ENCODE measurements at places on chromosomes 3 and 15.

DNA sequence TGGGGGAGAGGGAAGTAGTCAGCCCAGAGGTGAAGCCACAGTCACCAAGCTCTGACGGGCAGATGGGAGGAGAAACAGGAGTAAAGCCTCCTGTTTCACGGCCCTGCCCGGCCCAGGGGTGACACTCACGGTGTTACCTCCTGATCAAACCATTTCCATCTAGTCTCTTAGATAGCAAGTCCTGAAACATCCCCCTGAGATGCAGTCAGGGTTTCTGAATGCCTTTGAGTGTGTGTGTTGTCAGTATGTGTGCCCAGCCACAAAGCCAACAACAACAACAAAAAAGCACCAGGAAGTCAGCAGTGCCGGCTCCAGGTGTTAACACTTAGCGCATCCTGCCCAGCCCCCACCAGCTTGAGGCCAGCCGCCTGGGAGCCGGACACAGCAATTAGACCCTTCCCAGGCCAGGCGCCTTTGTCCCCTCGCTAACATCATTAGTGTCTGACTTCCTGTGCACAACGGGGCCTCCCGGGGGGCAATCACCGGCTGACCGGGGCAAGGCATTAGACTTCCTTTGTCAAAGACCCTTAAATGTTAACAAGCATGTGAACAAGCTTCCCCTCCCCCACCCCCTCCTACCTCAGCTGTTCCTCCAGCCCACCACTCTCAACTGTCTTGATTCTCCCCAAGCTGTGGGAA, 34.5 kb downstream of the IL17RD start:
- no peak for DNase-seq

DNA sequence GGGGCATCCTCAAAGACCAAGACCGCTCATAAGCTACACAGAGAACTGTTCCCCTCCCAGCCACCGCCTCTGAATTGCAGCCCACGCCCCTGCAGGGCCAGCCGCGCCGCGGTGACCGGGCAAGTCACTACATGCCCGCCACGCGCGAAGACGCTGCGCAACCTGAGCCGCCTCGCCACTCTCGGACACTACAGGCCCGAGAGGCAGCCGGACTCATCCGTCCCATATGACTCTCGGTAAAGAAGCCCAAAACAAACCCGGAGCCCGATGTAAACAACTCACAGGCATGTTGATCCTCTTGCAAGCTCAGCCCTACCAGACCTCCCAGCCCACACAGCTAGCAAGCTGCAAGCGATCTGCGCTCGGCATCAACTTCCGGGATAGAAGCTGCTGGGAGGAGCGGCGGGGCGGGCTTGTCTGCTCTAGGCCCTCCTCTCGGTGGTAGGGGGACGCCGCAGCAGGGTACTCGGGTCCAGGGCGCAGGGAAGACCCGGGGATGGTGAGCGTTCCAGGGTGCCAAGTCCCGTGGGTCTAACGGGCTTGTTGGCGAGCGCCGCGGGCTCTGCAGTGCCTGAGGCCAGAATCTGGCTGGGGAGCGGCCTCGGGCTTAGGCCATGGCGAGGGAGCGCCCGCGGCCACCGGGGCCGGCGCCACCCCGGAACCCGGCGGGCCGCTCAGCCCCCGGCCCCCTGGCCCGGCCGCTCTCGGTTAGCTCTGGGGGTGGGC, at the start of gene RPS27L:
RPS27L (minus strand) TSS at position 360 of the 726 bp plus-strand sequence; CDS start at position 288, 72 bp downstream.
- DNase-seq, result peak; percentile 73

DNA sequence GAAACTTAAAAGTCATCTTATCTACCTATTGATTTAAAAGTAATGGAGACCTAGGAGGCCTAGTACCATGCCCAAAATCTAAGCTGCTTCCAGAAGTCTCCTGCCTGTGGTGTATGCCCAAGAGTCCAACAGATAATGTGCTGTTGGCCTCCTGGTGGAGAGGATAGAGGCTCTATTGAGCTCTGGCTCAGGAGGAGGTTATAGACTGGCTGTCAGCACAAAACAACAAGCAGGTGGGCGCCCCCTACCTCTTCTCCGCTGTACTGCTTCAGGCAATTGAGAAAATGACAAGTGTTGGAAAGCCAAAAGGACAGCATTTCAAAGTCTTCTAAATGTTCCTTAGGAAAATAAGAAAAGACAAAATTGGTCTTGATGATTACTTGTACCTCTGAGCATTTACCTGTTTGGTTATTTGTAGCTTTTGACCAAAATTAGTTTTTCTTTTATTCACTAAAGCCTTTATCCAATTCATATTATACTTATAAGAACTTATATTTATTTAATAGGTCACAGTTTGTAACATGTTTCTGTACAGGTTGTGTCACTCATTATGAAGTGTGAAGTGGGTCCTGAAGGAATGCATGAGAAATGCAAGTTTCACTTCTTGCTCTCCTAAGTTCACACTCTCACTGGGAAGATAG, 17.2 kb upstream of the GNB5 start:
- peak; percentile 67 for DNase-seq

DNA sequence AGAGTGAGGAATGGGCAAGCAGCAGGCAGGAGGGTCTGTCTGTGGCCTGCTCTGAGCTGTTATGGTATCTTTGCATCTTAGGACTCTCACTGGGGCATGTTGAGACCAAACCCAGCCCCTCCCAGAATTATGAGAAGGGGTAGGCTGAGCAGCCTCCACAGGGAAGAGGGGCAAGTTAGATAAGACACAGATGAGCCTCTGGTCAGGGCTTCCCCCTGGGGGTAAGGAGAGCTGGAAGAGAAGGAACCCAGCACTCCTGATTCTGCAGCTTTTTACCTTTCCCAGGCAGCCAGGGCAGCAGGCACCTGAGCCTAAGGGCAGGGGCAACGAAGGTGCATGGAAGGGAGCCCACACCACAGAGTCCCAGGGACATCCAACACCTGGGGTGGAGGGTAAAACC, 19.3 kb downstream of the DUOX1 start:
- no peak for DNase-seq

GRCh38 chr15:52780172-52780980, 9.8 kb downstream of the ONECUT1 start:
- peak; percentile 89 for DNase-seq
